Stimulated activated CD4-positive, alpha-beta T cell treated with anti-CD3 and anti-CD28 coated beads, Interleukin-12 subunit alpha, Interleukin-12 subunit beta, amount 100 ng/mL, for 48 hours (primary cell): ENCODE measurements at places on chromosomes 6 and 20.

DNA sequence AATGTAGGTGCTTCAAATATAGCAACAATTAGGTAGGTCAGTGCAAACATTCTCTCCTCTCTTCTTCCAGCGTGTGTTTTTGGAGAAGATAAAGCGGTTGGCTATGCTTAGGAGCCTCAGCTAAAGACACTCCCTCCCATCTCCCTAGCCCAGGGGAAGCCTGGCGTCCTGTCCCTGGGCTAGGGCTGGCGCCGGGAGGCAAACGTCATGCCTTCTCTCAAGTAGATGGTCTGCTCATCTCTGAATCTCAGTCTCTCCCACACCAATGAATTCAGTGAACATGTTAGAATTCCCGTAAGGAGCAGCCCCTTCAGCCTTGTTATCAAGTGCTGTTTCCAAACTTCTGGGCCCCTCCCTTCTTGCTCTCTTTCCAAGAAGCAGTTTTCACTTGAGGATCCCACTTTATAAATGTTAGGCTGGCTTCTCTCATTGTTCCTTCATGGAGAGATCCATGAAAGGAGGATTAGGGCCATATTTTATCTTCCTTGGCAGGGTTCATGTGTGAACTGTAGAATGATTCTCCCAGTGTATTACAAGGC, 142.8 kb downstream of the CLIC5 start:
- no peak for DNase-seq

DNA sequence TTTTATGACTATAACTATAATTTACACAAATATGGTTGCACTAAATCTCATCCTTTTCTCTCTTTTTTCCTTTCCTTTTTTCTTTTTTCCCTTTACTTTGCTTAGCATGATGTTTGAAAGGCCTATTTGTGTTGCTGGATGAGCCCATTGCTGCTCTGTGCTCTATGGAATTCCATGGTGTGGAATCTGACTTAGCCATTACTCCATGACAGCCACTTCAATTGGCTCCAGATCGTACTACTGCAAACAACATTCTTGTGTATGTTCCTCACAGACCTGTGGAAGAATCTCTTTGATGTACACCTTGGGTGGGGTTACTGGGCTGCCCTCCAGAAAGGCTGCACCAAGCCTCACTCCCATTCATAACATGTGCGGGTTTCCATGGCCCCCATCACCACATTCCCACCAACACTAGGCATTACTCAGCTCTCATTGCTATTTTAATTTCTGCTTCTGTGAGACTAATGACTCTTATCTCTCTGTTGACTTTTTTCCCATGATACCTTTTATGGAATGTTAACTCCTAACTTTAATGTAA, 979.0 kb downstream of the KIF16B start:
- no peak for DNase-seq

DNA sequence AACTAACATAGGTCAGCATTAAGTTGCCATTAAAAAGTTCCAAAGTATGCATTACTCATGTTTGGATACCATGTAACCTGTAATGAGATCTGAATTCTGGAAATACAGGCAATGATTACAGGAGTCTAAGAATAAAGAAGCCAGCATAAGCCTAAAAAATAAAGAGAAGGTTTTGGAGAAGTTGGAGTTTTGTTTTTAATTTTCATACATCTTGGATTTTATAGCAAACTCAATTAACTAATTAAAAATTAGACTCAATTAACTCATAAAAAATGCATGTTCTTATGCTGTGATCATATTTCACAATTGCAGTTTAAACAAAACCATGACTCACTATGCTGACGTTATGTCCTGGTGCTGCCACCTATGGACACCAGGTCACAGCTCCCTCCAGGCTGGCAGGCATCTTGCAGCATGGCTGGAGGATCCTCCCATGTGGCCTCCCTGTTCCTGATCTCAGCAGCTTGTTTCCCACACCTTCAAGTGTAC, 648.8 kb upstream of the AGPAT4 start:
- DNase-seq, result peak; percentile 3

DNA sequence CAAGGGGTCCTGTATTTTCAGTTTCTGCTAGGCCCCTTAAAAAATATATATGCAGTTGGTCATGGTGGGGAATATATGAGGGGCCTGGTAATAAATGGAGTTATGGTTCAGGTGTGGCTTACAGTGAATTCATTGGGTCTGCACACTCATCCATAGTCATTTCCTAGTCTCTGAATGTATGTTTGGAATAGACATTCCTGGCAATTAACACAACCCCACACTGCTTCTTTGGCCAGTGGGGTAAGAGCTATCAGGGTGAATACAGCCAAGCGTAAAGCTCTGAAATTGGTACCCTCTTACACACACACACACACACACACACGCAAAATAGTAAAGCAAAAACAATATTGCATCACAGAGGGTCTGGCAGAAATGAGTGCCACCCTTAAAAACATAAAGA, 56.5 kb downstream of the QRSL1 start:
- DNase-seq, result no peak

- DNase-seq, result peak; percentile 69
Observed at GRCh38 chr20:31722257-31723068, at the start of gene BCL2L1. BCL2L1 (minus strand) TSS chr20:31722868; CDS start chr20:31722218, 650 bp downstream.

- DNase-seq, result no peak
Observed at GRCh38 chr6:4664117-4664626, 112.0 kb upstream of the CDYL start.

- DNase-seq, result peak; percentile 54
Observed at GRCh38 chr20:62156592-62157386, 13.2 kb downstream of the SS18L1 start.

GRCh38 chr6:101926149-101926925, 532.8 kb downstream of the GRIK2 start:
- no peak for DNase-seq

DNA sequence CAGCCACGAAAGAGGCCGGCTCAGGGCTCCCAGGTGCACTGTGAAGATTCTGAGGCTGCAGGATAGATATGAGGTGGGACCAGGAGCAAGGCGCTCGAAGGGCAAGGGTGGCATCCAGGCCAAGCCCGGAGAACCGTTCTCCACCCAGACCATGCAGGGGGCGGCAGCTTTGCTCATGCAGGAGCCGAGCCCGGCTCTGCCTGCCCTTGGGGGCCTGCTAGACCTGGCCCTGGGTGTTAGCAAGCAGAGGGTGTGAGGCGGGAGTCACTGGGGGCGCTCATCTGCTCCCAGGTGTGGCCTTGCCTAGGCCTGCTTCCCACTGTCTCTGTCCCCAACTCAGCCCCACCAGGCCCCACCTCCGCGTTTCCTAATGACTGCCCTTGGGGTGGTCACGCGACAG, 59.4 kb downstream of the WDR27 start:
- DNase-seq, result no peak

DNA sequence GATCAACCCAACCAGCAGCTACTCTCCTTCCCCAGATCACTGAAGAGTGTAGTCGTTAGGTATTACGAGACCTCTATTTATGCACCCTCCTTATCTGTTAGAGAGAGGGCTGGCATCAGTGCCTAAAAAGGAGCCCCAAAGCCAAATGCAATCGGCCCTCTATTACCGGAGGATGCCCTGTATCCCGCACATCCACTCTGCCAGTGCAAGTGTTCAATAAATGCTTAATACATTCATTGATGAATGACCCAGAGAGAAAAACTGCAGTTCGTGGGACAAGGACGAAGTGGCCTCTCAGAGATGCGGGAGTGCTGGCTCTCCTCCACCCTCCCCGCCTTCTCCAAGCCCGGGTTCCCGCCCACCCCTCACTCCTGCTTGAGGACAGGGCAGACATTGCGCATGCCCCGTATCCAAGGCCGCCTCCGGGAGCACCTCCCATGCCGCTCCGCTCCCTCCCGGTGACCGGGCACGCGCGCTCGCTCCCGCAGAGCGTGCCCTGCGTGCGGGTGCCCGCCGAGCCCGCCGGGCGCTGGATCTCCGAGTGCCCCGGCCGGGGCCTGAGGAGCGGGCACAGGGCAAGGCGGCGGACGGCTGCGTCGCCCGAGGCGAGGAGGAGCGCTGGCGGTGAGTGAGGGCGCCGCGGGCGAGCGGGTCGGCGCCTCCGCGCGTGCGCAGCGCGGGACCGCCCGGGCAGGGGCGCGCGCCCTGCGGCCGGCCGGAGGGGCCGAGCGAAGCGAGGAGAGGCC, 27.2 kb upstream of the BTBD3 start:
- peak; percentile 27 for DNase-seq

- DNase-seq, result no peak
Observed at GRCh38 chr6:139642346-139642745, 267.9 kb upstream of the CITED2 start.

GRCh38 chr20:54151075-54151439, 22.7 kb downstream of the CYP24A1 start:
- DNase-seq, result no peak

DNA sequence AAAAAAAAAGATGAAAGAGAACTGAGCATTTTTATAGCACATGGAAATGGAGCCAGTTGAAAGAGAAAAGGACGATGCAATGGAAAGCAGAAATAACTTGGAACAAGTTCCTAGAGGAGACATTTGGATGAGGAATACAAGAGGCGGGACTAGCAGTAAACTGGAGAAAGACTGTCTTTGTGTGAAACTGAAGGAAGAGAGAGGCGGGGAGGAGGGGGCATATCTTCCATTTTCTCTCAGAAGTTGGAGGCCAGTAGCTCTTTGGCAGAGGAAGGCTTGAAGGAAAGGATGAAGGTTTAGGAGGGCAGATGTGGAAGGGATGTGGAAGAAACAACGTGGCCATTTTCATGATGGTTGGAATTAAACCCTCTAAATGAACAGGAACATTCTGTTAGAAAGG, 33.0 kb upstream of the ADGRF1 start:
- DNase-seq, result no peak

DNA sequence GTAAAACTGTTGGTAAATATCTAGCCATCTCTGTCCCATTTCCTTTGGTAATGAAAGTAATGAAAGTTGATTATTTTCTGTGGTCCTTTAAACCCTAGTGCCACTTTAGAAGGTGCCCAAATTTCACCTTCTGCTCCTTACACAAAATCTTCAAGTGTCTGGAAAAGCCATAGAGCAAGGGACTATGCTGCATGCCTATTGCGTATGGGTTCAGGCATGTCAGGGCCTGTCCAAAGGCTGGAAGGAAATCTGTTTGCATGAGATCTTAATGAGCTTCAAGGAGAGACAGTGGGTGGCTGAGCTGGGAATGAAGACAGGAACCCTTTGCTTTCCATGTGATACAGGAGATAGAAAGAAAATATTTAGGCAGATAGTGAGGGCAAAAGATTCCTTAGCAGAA, 66.6 kb upstream of the CCN6 start:
- DNase-seq, result no peak

GRCh38 chr6:38517005-38517404, 122.7 kb downstream of the BTBD9 start:
- DNase-seq, result no peak

- no peak for DNase-seq
Observed at GRCh38 chr6:116533233-116533957, 12.1 kb downstream of the TRAPPC3L start.

DNA sequence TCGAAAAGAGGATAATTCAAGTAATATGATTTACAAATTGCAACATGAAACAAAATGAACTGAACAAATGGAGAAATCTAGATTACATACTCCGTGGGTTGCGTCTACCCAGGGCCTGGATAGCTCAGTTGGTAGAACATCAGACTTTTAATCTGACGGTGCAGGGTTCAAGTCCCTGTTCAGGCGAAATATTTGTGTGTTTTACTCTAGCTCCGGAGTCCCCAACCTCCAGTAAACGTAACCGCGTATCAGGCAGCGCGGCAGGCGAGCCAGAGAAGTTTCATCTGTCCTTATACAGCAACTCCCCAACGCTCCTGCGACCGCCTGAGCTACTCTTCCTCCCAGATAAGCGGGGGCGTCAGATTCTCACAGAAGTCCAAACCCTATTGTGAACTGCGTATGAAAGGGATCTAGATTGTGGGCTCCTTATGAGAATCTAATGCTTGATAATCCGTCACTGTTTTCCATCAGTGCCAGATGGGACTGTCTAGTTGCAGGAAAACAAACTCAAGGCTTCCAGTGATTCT, 176.1 kb downstream of the TRIM27 start:
- DNase-seq, result no peak

DNA sequence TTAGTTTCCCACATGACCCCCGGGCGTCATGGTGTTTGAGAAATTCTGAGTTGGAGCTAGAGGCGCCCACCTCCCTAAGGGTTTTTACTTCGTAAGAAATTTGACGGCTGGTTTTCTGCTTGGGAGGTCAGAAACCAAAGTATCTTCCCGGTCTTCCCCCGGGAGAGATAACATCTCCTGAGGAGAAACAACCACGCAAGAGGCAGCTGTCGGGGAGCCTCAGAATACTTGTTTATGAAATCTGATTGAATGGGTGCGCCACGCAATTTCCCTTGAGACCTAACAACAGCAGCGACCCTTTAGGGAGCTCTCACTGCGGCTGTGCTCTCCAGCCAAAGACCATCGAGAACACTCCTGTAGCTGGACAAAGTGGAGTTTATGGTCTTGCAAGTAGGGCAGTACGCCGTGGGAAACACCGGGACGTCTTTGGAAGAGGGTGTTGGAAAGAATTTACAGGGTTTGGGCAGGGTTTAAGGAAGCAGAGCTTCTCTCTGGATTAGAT, 608 bp upstream of the EIF2S2 start:
- DNase-seq, result no peak

DNA sequence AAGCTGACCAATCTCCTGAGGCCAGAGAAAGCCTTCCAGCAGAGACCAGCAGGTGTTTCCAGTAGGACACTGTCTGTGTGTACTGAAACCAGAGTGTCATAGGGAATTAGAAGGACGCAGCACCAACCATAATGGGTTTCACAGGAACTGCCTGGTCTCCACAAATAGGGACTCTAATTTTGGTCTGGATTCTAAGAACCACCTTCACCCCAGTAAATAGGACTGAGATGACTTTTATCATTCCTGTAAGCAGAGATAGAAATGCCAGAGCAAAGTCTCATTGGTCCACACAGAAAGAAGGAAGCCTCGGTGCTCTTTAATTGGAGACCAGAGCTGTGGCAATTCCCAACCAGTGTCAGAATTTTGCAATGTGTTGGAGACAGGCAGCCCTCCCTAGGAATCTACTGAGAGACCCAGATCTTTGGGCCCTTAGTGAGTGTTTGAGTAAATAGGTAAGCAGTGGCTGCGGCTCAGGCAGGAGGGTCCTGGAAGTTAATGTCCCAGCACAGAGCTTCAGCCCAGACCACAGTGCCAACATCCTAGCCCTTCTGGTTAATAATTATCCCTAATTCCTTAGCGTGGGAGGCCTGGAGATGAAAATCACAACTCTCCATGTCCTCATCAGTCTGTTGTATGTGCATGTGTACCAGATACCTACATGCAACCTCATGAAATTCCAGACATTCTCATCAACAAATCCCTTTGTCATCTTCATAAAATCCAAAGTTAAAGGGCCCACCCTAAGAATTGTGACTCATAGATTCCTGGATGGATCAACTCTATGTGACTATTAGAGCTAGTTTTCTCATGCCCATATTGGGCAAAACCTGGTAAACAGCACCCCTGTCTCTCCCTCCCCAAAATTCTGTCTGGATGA, 81.2 kb downstream of the UNC5CL start:
- no peak for DNase-seq

DNA sequence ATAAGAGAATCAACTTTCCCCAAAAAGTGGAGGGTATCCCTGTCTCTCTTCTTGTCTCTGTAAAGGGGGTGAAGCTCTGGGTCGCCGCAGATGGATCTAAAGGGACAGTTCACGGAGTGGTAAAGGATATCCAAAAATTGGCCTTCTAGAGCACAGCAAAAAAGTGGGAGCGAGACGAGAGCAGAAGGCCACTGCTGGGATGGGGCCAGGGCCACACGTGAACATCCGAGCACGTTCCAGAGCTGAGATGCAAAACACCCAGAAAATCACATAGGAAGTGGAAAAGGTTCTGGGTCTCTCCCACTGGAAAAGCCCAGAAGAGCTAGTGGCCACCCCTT, 837 bp downstream of the TRAM2 start:
- DNase-seq, result no peak
